ENCODE measurements at places on chromosomes 3 and 15.

GRCh38 chr3:78634316-78634715, 1133.5 kb downstream of the ROBO1 start:
- no peak for DNase-seq

- DNase-seq, result no peak
Observed at GRCh38 chr3:133282236-133282635, 117.6 kb upstream of the BFSP2 start.

GRCh38 chr15:31387479-31388118, 61.0 kb downstream of the KLF13 start:
- no peak for DNase-seq

GRCh38 chr3:5194801-5195509, 7.4 kb downstream of the EDEM1 start:
- DNase-seq, result no peak

DNA sequence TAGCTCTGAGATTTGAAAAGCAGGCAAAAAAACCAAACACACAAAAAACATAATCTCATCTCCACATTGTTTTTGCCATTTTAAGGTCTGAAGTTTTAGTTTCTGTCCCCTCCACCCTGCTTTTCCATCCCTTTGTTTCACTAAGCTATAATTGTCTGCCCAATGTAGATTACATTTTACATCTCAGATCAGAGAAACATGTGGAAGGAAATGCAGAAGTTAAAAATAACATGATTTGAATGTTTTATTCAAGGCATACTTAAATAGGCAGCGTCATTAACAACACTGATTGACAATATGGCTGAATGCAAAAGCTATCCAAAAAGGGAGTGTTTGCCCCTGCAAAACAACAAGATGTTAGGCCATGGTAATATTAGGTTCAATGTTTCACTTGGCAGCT, 448.1 kb upstream of the ZNF385D start:
- DNase-seq, result no peak
